ENCODE measurements at places on chromosomes 5 and 9.

DNA sequence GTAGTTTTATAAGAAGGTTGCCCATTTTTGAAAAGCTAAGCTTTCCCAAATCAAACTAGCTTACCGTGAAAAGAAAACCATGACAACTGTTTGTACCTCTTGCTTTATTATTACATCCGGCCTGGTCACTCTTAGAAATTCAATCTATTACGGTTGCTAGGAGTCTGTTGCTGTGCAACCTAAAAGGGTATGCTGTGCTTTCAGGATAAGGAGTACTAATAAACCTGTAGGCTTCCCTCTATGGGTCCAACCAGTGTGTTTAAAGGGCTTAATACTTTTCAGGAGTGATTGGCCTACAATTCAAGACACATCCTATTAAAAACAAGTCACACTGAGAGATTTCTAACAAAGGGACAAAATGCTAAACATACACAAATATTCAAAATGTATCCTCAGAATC is 27.1 kb downstream of the RFX3 start:
- DNase-seq: no peak

GRCh38 chr5:84231433-84231832 is 153.2 kb downstream of the EDIL3 start:
- DNase-seq: no peak

- no peak for DNase-seq
Observed at GRCh38 chr9:136546697-136547501, 1.1 kb upstream of the NOTCH1 start.

GRCh38 chr5:125597338-125597737 is 825.9 kb upstream of the GRAMD2B start:
- no peak for DNase-seq

DNA sequence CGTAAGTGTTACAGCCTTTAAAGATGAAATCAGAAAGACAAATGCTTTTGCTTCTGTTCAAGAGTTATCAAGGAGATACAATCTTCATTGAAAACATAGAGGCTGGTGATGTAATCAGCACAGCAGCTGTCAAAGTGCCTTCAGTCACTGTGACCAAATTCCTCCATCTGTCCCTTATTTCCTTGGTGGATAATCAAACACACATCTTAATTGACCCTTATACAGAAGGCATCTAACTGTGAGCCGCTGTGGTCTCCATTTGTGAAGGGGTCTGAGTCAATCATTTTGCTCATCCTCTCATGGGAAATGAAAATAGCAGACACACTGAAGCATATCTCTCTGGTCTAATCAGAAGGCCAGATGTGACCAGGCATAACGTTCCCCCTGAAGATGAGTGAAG is 130.1 kb upstream of the TLR4 start:
- DNase-seq: no peak
